ENCODE measurements at places on chromosomes 4 and X.

GRCh38 chrX:85977218-85977617 lies 70.1 kb downstream of the CHM start:
- no peak for ATAC-seq

DNA sequence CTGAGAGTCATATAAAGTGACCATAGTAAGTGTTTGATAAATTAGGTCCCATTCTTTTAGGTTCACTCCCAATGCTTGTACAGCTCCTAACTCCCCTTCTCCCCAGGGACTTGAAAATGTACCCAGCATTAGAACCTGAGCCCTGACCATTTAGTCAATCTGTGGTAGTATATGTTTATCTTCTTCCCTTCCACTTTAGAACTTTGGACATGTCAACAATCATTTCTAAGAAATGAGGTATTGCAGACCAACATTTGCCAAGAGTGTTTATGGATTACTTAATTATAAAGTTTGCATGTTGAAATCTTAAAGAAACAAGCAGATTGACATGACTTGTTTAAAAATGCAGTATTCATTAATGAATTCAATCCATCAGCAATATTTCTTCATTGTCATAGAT lies 26.0 kb downstream of the AFM start:
- no peak for ATAC-seq

DNA sequence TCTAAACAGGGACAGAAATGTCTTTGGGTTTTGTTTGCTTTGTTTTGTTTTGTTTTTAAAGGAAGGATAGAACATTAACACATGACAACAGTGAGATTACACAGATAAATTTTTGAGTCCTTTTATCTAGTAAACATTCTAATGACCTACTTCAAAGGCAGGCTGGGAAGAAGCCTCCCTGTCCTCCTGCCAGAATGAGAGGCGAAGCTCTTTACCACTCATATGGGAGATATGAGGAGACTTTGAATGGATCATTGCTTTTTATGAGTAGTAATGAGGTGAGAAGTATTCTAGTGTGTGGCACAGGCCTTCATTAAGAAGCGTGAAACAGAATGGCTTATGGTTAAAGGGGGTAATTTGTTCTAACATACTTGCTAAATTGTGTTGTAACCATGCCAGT lies 172.0 kb downstream of the FBXO8 start:
- ATAC-seq, result no peak

DNA sequence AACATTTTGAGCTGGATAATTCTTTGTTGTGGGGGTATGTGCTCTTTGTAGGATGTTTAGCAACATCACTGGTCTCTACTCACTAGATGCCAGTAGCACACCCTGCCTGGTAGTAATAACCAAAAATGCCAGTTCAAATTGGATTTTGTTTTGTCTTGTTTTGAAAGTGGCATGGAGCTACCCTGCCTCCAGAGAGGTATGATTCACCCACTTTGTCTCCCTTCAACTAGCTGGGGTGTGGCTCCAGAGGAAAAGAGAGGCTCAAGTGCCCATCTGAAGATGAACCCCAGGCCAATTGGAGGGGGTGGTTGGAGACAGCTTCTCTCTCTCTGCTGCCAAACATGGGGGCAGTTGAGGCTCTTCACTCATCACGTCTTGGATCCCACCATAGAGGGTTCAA lies 34.5 kb downstream of the NIPAL1 start:
- ATAC-seq, result no peak

DNA sequence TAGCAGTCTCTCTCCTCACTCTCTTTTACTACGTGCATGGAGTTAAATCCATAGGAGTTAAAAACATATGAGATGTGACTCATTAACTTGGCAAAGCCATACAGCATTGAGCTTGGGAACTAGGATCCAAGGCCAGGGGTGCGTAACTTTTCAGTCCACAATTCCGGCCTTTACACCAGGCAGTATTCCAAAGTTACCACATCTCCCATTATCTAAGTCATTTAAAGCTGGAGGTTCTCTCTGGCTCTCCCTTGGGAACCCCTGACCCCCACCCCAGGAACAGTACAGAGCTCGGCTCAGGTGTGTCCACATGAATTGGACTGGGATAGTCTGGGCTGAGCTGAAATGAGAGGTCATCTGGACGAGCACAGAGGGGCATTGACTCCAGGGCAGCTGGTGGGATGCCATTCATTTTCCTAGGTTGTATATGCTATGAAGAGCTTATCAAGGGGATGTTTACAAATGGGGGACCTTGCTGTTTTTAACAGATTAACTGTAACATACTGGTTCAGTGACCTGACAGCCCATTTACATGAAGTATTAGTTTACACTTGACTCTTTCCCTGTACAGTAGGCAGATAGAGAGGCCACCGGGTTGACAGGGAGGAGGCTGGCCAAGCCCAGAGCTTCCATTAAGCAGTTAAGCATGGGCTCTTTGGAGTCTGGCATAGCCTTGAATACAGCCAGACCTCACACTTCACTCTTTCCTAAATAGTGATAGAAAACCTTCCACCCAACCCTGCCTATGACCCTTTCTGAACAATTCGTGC lies 128.8 kb downstream of the RAB28 start:
- no peak for ATAC-seq

GRCh38 chr4:80463509-80463908 lies 128.0 kb downstream of the CFAP299 start:
- ATAC-seq, result no peak

GRCh38 chr4:101393256-101393655 lies 45.9 kb upstream of the PPP3CA start:
- ATAC-seq, result no peak

DNA sequence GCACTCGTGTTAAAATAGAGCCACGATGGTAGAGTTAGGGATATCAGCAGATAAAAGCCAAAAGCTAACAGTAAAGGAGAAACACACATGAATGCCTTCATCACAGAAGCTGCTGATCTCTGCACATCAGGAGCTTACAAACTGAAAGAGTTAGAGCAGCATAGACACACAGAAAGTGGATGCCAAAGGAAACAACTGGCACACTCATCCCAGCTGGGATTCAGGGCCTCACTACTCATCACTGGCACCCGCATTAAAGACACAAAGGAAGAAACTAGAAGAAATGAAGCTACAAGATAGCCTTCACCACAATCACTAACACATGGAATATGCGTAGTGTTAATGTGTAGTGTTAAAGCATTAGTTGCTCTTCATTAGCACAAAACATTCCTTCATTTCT lies 156.4 kb upstream of the TBL1X start:
- ATAC-seq, result no peak

DNA sequence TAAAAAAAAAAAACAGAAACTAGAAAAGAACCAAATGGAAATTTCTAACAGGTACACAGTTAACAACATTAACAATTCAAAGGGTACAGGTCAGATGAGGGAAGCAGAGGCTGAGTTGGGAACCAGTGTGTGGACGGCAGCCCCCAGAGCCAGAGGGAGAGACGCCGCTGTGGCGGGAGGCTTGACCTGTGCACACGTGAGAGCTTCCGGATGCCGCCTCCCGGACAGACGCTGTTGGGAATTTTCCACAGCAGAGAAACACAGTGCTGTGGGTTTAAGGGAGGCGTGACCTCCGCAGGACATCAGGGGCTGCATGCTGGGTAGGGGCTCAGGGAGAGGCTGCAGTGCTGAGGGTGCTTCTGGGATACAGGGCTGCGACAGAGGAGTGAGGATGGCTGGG lies 22.2 kb downstream of the TACC3 start:
- no peak for ATAC-seq

DNA sequence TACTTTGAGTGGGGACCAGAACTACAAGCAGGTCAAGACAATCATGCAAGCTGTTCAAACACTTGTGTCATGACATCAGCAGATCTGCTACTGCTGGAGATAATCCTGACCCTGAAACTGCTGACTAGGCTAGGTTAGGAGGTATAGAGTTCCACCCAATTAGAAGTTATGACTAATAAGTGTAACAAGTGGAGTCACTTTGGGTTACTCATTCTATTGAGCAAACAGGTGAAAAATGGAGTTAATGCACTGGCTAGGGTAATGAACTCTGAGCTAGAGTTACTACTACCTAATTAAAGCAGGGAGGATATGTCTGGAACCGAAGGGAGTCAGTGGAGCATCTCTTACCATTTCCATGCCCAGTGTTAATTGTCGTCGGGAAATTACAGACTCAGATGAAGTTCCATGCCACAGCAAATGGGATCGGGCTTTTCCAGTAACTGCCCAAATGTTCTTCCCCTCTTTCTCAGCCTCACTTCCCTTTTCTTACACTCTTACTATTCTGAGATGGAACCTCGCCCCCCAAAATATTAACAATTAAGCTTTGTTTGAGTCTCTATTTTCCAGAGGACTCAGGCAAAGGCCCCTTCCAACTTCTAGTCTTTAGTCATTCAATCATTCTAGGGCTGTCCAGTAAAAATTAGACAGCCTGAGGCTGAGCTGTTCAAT lies 19.8 kb upstream of the MANBA start:
- no peak for ATAC-seq

- no peak for ATAC-seq
Observed at GRCh38 chrX:16577483-16578029, 72.4 kb upstream of the S100G start.

DNA sequence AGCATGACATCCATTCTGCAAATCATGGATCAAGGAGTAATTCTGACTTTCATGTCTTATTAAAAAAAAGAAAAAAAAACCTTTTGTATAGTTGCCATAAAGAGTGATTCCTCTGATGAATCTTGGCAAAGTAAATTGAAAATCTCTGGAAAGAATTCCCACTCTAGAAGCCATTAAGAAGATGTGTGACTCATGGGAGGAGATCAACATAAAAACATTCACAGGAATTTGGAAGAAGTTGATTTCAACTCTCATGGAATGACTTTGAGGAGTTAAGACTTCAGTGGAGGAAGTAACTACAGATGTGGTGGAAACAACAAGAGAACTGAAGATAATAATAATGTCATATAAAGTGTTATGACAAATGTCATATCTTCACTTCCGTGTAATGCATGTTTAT lies 204.2 kb downstream of the PABPC4L start:
- ATAC-seq, result no peak

GRCh38 chr4:121064482-121064881 lies 7.9 kb downstream of the NDNF start:
- no peak for ATAC-seq

DNA sequence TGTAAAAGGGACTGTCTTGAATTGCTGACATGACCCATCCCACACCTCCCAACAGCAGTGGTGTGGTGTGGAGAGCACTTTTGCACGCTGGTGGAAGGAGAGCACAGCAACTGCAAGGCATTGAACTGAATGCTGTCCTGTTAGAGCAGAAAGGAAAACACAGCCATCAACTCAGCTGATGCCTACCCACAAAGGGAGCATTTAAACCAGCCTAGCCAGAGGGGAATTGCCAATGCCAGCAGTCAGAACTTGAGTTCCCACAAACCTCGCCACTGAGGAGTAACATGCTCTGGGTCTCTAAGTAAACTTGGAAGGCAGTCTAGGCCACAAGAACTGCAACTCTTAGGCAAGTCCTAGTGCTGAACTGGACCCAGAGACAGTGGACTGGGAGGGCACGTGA lies 31.9 kb downstream of the MAGED4 start:
- ATAC-seq, result no peak

DNA sequence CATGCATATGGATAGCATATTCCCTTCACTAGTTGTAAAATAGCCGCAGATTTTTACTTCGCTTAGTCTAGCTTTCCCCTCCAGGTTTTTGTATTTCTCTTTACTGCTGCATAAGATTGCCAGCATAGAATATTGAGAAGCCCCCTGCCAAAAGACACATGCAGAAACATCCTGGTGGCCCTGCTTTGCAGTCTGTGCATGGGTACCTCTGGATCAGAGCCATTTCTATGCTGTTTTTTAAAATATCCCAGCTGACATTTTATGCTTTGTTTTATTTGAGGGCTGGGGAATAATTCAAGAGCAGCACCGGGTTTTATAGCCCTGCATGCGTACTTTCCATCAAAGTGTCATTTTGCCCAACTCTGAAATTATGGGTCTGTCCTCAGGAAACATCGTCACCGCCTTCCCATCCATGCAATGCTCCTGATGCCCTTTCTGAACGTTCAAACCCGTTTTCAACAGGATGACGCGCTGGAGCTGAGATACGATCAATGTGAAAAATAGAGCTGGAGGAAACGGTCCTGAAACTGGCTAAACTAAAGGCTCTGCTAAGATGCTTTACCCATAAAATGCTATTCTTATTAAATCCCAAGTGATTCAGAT lies 314.3 kb downstream of the EVC2 start:
- ATAC-seq, result no peak

- ATAC-seq, result no peak
Observed at GRCh38 chrX:94204524-94204923, 530.5 kb downstream of the FAM133A start.

GRCh38 chrX:68048774-68049173 lies 384.5 kb downstream of the OPHN1 start:
- ATAC-seq, result no peak

DNA sequence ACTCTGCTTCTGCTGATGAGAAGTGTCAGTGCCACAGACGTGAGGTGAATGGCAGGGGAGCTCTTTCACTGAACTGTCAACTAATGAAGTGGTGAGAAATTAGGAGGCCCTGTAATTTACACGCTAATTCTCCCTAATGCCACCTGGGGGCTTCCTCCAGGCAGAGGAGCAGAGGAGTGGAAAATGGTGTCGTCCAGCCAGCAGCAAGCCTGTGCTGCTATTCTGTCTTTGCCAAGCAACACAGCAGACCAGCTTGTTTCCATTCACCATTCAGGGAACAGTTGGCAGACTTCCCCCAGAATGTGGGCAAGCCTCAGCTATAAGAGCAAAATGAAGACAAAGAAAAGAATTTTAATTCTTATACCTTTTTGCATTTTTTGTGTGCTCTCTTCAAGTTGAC lies 245.2 kb upstream of the TET2 start:
- no peak for ATAC-seq

- ATAC-seq, result peak; percentile 75
Observed at GRCh38 chr4:81505004-81505598, 33.4 kb upstream of the RASGEF1B start.

GRCh38 chr4:75235359-75235951 lies 278.7 kb downstream of the RCHY1 start:
- peak; percentile 47 for ATAC-seq

- ATAC-seq, result no peak
Observed at GRCh38 chr4:88196013-88196365, 37.5 kb upstream of the ABCG2 start.

DNA sequence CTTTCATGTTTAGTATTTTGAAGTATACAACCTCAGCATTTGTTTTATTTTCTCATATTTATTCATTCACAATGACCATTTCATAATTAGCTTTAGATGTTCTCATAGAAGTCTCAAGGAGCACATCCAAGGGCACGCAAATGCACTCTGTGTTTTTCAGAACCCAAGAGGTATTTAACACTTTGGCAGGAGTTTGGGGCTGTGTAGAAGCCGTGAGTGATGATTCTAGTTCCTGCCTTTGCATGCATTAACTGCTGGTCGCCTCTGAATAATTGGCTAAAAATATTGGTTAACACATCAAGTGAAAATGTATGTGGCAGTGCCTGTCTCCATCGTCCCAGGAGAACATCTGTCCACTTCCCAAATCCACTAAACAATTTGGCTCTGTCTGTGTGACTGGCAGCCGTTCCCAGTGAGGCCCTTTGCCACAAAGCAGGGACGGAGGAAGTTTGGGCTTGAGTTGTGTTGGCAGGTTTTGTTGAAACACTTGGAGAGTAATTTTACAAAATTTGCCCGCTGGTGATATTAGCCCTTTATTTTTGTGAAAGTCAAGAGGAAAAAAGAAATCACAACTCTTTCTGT lies 730.7 kb upstream of the SLIT2 start:
- no peak for ATAC-seq
